Pancreas (tissue), 10 donors: ENCODE measurements at places on chromosomes 6 and 20. TPM values are rescaled to one million over a fixed set of nuclear protein-coding genes. Genes with fewer than 3 reads are reported as not detected.

Gene DZANK1
- total RNA-seq: 1.0 TPM

Gene SLC26A8
- not detected for total RNA-seq

Gene SLC13A3
- 5.1 TPM for total RNA-seq

Gene TTBK1
- total RNA-seq: 0.09 TPM

Gene ULBP2
- total RNA-seq: not detected

Gene CDH22
- total RNA-seq: 3.2 TPM

Gene TBCC
- total RNA-seq: 8.9 TPM

Gene JPH2
- 0.09 TPM for total RNA-seq

Gene EDN1
- 16.0 TPM for total RNA-seq

Gene BPIFB4
- total RNA-seq: not detected

Gene SLC35D3
- 0.56 TPM for total RNA-seq
